ENCODE measurements at places on chromosomes 3 and 15.

- DNase-seq: no peak
These were observed 169.0 kb downstream of the ABHD5 start for GRCh38 chr3:43859766-43860165.

DNA sequence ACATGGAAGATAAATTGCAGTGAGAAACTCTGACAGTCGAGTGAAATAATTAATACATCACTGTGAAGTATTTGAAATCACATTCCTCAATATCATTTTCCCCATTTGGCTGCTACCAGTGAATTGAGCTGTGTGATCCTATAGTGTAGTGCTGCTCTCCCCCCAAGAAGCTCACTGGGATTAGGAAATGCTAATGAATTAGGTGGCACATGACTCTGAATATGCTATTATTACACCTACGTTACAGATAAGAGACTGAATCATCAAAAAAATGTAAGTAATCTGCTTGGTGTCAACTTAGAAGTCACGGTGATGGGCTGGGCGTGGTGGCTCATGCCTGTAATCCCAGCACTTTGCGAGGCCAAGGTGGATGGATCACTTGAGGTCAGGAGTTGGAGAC is 34.7 kb upstream of the SYNM start:
- DNase-seq: no peak

DNA sequence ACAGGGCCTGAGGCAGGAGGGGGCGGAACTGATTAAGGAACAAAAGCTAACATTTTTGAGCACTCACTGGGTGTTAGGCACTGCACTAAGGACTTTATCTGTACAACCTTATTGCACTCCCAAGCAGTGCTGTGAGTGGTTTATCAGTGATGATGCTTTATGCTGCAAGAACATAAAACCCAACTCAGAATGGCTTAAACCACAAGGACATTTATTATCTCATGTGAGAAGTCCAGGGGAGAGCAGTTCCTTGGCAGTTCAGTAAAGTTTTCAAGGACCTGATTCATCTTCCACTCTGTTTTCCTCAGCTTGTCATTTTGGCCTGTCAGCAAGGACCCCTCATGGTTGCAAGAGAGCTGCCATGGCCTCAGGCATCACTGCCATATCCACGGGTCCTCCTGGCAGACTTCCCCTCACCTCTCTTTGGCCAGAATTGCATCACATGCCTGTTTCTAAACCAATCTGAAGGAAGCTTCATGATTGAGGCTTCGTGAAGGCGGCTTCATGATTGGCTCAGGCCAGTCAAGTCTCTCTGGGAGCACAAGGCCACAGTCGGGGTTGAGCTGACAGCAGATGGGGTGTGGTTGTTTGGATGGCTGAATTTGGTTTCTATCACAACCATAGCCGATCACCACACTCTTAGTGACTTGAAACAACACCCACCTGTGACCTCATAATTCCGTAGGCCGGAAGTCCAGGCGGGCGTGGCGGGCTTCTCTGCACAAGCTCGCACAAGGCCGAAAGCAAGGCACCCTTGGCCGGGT is 15.8 kb downstream of the EFCC1 start:
- DNase-seq: no peak

- peak; percentile 11 for DNase-seq
These were observed 35.7 kb upstream of the ABHD17C start for GRCh38 chr15:80659375-80659774.
